ENCODE measurements at places on chromosomes 5 and 9.

DNA sequence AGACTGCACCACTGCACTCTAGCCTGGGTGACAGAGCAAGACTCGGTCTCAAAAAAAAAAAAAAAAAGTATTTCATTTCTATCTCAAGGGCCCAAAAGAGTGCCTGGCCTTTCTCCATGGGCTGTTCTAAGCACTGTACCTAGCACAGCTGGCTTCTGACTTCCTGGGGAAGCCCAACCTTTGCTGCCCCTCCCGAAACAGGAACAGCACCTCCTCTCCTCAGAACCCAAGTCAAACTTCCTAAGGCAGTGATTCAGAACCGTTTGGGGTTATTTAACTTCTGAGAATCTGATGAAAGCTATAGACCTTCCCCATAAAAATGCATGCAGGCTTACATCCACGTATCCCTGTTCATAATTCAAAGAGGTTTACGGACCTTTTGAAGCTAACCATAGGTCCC is 57.8 kb downstream of the NRG2 start:
- DNase-seq = no peak

DNA sequence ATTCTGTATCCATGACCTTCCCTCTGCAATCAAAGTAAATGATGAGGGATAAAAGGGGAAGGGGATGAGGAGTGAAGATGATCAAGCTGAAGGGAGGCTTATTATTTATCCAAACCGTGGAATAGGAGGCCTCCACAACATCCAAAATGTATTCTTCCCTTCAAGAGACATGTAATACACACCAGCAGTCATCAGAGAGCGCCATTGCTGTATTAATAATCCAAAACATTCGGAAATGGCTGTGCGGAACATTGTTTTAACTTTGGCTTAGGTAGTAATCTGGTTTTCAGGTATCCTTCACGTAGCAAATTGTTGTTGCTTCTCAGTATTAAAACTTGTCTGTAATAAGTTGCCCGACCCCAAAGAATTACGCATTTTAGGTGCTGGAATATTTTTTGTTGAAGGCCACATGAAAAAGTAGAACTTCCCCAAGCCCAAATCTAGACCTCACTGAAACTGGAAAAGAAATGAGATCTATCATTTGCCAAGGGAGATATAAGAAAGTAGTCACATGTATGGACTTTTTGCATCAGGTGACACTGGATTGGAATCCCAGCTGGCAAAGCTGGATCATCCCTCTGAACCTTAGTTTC is 2.6 kb upstream of the BOD1 start:
- peak; percentile 24 for DNase-seq

- no peak for DNase-seq
Observed at GRCh38 chr9:98216391-98216790, 24.0 kb upstream of the CORO2A start.

DNA sequence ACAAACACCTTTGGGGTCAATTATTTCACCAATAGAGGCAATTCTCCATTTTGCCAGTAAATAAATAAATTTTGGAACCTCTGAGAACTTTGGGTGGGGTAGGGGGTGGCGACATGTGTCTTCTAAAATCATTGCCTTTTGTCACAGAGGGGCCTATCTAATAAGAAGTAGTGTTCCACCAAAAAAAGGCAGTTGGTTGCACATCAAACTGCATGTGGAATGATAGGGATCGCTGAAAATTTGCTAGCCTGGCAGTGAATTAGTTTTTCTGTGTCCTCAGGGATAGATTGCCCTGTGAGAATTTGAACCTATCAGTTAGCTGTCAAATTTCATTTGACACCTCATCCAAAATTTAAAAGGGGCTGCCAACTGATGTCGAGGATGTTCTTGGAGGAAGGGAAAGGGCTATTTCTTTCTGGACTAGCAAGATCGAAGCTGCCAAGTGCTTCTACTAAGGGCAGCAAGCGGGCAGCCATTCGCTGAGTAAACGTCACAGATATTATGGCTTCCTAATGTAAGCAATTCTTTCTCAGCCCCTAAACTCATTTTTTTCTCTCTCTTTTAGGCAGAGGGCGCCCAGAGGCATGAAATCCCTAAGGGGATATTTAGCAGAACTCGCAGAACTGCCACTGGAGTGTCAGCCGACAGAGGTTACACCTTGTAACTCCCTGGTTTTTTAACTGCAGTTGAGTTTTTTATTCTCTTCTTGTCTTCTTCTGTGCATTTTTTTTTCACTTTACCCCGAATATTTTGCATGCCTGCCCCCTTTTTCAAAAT is 2208.1 kb upstream of the WWC1 start:
- no peak for DNase-seq

- DNase-seq = no peak
Observed at GRCh38 chr5:113231653-113232000, 203.2 kb downstream of the TSSK1B start.

- no peak for DNase-seq
Observed at GRCh38 chr9:121358751-121359150, 11.3 kb downstream of the STOM start.

- DNase-seq = no peak
Observed at GRCh38 chr5:40569546-40570270, 110.0 kb upstream of the PTGER4 start.

DNA sequence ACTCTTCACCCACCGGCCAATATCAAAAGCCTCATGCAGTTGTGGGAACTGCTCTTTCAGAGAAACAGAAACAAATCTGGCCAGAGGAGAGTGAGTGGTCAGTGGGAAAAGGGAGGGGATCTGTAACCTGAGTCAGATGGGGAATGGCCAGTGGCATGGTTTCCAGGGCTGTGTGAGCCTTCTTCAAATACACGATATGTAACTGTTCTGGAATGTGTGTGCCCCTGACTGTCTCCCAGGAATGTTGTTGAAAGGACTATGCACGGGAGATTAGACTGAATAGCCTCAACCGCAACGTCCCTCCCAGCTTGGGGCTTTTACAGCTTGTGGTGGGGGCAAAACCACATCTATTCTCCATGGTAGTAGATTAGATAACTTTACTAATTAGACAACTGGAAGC is 60.8 kb downstream of the SH3TC2 start:
- no peak for DNase-seq

- no peak for DNase-seq
Observed at GRCh38 chr5:180126716-180127681, 55.4 kb upstream of the RNF130 start.

- DNase-seq = no peak
Observed at GRCh38 chr5:2203774-2204173, 321.0 kb upstream of the IRX4 start.

DNA sequence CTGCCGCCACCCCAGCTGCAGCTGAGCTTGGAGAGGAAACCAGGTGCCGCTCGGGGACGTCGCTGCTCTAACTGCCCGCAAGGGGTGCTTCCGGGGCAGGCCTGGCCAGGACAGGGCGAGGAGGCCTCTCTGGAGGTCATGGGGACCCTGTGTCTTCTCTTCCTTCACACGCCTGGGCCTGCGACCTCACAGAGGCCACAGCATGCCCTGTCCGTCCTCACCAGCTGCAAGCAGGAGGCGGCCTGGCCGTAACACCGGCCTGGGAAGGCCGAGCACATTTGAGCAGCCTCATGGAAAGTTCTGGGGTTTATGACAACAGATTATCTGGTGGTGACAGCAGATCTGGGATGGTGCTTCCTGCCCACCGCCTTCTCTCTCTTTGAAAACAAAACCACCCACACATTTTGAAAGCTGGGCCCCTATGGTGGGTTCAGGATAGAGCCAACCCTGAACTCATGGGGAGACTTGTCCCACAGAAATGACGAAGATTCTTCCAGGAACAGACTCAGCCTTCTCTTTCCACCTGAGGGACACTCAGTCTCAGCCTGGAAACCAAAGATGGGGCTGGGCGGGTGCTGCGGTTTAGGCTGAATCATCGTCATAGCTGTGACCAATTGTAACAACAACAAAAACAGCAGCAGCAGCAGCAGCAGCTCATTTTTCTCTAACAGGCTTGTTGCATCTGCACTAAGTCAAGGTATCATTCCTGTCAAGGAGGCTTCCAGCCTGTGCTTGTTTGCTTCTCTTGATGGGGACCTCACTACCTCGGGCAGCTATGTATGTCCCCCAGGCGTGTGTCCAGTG is 99.6 kb upstream of the RAPGEF1 start:
- peak; percentile 40 for DNase-seq

DNA sequence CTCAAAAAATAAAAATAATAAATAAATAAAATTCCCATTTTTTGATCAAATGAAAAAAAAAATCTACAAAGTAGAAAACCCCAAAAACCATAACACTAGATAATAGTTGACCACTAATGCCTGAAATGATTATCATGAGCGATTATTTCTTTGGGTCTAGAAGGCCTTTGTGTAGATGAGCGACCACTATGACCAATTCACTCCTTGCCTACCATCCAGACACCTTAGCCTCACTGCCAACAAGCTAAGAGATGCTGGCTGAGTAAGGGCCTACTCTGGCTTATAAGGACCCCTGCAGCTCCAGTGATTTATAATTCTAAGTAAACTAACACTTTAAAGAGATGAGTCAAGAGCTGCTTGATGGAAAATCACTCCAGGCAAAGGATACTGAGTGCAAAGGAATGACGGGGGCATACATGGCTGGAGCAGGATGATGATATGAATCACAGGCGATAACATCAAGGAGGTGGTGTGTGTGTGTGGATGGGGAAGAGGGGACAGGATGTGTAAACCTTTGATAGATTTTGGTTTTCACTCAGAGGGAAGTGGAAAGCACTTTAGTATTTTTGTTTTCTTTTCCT is 4.8 kb upstream of the F2RL1 start:
- DNase-seq = no peak

DNA sequence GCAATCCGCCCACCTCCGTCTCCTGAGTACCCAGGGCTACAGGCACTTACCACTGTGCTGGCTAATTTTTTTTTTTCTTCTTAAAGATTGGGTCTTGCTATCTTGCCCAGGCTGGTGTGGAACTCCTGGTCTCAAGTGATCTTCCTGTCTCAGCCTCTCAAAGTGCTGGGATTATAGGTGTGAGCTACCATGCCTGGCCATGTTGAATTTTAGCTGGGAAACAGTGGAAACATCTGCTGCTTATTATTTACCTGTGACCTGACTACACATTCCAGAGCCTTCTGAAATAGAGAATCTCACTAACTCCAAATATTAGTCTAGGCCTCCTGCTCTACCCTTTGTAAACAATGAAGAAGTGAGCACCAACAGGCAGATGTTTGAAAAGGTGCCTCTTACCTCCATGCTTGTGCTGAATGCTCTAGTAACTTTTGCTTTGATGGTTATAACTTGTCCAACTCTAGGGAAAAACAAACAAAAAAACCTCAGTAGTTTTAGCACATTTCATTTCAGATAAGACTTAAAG is 22.5 kb downstream of the ACOT12 start:
- DNase-seq = no peak

- DNase-seq = no peak
Observed at GRCh38 chr9:20405616-20406015, 216.7 kb downstream of the MLLT3 start.

- DNase-seq = no peak
Observed at GRCh38 chr5:75050415-75050814, 1.9 kb downstream of the GCNT4 start.

- no peak for DNase-seq
Observed at GRCh38 chr9:80651044-80651443, 1038.3 kb downstream of the TLE1 start.

GRCh38 chr5:38121420-38121819 is 136.9 kb upstream of the EGFLAM start:
- no peak for DNase-seq

- DNase-seq = no peak
Observed at GRCh38 chr9:36961051-36961450, 73.0 kb downstream of the PAX5 start.

DNA sequence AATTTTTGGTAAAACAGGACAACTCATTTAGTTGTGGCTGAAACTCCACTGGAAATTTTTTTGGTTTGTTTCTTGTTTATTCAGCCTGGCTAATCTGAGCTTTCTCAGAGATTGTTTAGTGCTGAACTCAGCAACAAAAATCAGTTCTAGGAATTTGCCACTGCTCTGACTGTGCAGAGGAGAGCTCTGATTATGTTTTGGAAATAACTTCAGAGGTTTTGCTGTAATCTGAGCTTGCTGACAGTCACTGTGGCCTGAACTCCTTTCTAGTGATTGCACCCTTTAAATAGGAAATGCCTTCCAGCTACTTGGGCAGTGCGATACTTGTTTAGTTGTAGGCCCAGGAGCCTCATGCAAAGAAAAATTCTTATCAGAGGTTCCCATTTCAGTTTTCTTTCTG is 60.2 kb downstream of the OSTF1 start:
- DNase-seq = no peak

- DNase-seq = no peak
Observed at GRCh38 chr5:133242221-133242835, 190.5 kb downstream of the HSPA4 start.

DNA sequence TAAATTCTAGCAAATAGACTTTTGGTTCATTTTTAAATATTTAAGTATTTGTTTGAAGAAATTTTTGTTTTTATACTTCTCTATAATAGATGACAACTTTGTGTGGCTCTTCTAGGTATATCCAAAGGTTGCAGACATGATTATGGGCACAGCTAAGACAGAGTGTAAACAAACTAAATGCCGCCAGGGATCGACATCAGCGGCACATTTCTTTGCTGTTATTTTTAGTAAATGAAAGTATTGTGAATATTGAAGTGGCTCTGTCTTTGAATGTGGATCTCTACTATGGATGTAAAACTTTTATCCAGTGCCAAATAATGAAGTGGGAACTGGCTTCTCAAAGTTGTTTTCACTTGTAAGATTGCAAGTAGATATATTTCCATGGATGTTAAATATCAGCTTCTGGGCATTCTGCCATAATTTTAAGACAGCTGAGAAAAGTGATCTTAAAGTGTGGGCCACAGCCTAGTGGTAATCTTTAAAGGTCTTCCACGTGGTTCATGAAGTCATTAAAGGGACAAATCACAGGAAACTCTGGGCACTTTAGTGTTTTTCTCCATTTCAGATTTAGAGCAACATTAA is 589.9 kb downstream of the ZNF608 start:
- DNase-seq = no peak

DNA sequence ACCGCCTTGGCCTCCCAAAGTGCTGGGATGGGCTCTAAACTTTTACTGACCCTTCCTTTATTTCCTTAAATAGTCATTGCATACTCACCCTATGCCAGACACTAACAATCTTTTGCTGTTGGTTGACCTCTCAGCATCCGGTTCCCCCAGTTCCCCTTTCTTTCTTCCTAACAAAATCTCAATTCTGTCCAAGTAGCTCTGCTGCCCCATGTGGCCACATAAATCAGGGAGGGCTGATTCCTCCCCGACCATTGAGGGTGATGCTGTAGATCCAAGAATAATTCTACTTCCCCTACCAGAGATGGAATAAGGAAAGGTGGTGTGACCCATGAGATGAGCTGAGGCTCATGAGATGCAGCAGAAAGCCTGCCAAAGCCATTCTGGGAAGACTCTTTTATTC is 315.3 kb upstream of the MSX2 start:
- no peak for DNase-seq

Data from stimulated activated CD8-positive, alpha-beta memory T cell treated with anti-CD3 and anti-CD28 coated beads, Interleukin-7, amount 100 ng/mL, for 4 hours (primary cell).